ENCODE measurements at places on chromosomes 6 and 20.

GRCh38 chr20:48824830-48825565 lies 2.8 kb downstream of the PREX1 start:
- DNase-seq, result no peak

DNA sequence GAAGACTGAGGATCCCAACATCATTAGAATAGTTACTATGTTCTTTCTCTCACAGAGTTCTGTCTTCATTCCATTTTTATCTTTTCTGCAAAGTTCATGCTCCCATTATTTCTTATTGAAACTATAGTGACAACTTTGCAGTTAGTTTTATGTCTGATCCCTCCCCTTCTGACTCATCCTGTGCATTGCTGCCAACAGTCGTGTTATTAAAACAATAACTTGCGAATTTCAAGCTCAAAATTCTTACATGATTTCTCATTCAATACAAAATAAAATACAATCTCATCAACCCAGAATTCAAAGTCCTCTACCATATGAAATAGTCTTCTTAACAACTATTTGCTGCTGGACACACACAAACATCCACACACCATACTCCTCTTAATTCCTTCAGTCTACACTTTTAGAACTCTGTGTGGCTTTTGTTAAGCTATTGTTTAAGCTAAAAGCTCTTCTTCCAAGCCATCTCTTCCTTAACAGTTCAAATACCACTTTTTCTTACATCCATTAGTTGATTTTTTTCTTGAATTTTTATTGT lies 261.4 kb upstream of the IRAK1BP1 start:
- no peak for DNase-seq

DNA sequence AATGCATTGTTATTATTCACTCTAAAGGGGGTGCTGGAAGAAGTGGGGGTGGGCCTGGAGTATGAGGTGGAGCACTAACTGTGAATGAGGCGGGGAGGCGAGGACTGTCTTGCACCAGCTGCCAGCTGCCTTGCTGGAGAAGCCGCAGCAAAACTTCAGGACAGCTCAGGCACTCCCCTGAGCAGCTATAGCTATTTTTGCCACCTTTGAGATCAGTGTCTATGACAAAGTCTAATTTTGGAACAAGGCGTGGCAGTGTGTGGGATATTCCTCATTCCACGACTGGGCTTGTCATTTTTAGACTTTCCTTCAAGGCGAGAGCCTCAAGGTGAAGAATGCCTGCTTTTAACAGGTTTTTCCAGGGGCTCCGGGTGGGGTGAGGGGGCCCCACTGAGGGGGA lies 143.8 kb downstream of the DOK5 start:
- no peak for DNase-seq

DNA sequence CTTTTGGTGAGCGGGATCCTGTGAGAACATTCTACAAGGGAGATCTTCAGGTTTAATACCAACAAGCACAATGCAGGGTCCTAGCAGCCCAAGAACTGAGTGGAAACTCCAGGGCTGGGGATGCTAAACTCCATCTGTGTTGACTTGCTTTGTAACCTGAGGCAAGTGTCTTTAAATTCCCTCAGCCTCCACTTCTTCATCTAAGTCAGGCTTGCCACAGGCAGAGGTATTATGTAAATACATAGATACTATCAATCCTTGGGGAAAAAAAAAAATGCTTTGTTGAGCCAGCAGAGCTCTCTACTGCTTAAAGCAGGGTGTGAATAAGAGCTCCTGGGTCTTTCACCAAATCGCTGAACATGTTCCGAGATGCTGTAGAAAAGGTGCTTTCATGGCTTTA lies 114.2 kb upstream of the PHACTR1 start:
- DNase-seq, result no peak

DNA sequence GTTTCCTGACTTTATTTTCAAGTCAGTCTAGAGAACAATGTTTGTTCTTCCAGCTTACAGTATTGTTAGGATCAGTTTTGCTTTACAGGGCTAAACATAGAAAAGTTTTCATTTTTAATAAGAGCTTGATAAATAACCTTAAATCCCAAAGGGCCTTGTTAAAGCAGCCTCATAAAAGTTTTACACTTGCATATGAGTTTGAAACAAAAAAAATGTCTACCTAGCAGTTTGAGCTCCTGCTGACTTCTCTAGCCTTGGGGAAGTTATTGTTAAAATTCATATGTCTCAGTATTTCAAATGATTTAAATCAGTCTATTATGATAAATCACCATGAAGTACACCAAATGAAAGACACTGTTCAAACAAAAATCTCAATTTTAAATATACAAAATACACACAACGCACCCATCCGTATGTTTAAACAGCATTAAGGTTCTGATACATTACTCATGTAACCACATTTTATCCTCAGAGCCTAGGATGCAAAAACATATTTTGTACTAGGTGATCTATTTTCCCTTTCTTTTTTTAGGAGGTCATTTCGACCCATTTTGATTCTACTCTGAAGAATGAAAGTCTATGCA lies 87.2 kb downstream of the UBE3D start:
- DNase-seq, result no peak

- DNase-seq, result no peak
These were observed 75.5 kb downstream of the CD164 start for GRCh38 chr6:109306733-109307132.

GRCh38 chr20:64159286-64159680 lies 5.0 kb upstream of the MYT1 start:
- no peak for DNase-seq

- no peak for DNase-seq
These were observed 569.8 kb downstream of the QKI start for GRCh38 chr6:163984124-163984936.

DNA sequence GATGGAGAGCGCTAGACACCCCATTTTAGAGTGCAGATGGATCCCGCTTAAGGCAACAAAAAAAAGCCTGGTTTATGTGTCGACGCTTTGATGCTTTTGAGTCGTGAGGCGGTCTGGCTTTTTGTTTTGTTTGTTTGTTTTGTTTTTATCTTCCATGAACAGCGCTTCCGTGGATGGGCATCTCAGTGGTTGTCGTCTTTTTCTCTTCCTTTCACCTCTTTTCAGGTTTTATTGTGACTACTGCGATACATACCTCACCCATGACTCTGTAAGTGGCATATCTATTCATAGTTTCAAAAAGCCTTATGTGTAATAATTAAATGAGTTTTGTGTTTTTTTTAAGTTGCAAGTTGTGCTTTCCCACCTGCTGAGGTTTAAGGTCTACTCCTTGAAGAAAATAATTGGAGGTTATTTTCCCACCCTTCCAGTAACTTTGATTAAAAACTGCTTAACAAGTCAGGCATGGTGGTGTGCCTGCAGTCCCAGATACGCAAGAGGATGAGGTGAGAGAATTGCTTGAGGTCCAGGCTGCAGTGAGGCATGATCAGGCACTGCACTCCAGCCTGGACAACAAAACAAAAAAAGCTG lies 476 bp downstream of the SNRPC start:
- DNase-seq, result no peak

- no peak for DNase-seq
These were observed 587.5 kb downstream of the CD109 start for GRCh38 chr6:74283532-74283931.

DNA sequence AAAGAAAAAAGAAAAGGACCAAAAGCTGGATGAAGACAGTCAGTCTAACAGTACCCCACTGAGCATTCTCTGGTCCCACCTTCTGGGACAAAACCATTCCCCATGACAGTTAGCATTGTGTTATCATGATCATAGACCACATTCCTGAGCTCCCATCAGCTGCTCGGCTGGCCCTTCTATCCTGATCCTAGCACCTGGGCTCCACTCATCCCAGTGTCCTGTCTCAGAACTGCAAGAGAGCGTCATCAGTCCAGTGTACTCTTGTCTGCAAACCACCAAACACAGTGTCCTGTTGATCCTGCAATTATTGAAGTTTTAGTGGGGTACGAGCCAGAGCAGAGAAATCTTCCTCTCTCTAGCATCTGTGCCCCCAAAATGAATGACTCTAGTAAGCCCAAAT lies 16.0 kb upstream of the TAAR1 start:
- no peak for DNase-seq

- no peak for DNase-seq
These were observed 52.9 kb upstream of the FABP7 start for GRCh38 chr6:122726649-122727048.

DNA sequence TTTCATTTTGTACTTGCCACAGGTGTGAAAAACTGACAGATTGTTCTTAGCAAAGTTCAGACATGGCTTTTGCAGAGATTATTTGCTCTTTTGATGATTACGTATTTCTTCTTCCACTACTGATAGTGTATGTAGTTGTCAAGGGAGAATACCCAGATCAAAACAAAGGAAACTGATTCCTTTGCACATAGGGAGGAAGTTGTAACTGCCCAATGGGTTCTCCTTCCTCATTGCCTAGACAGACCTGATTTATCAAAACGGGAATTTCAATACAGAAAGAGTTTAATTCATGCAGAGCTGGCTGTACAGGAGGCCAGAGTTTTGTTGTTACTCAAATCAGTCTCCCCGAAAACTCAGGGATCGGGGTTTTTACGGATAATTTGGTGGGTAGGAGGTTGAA lies 214.7 kb downstream of the BCAS1 start:
- no peak for DNase-seq

DNA sequence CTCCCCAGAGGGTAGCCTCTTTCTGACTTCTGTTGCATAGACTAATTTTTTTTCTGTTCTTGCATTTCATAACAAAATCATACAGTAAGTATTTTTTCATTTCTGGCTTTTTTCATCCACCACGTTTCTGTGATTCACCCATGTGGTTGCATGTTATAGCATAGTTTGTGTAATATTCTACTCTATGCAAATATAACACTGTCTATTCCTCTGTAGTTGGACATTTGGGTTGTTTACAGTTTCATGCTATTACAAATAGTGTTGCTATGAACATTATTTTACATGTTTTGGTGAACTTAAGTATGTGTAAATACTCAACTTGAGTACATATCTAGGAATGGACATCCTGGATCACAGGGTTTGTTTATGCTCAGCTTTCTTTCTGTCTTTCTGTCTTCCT lies 187.2 kb upstream of the KCNG1 start:
- no peak for DNase-seq

DNA sequence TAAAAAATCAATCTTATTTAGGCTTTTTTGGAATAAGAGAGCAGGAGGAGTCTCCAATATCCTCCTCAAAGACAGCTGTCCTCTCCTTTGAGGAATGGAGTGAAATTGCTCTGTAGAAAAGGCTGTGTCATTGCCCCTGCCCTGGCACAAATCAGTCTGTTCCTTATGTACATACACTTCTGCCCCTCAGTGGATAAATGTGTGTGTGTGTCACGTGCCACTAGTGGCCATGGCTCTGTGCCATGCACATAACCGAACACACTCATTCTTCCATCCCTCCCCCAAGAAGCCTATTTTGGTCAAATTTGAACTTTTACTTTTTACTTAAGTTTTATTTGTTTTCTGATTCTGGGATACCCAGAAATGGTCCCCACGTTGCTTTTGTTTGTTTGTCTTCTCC lies 49.2 kb downstream of the ANKS1A start:
- DNase-seq, result no peak

- DNase-seq, result no peak
These were observed 611.9 kb upstream of the MAN1A1 start for GRCh38 chr6:119961450-119961849.

DNA sequence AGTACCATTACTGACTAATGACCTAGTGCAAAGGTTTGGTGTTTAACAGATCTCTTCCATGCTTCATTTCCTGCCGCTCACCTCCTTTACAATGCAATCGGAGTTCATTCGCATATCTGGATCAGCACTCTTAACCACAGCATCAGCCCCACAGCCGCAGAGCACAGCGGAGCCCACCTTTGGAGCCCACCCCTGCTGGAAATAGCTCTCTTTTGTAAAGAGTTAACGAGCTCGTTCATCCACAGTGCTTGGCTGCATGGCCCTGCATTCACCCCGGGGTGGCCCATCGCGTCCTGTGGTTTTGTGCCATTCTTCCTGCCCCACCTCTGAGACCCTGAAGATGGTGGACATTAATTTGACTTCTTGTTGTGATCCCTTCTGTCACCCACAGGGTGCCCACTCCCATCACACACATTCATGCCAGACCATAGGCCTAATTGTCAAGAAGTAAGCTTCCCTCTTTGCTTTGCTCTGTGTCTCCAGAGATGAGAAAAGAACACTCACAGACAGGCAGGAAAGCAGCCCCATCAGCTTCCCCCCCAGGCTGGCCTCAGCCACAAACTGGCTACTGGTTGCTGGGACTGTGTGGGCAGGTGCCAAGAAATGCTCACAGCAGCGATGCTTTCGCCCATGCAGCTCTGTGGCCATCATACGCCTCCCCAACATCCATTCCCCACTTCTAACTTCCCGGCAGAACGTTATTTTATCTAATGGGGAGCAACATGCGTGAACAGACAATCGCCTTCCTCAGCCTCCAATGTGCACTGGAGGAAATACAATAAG lies 167.0 kb downstream of the LRFN2 start:
- no peak for DNase-seq

DNA sequence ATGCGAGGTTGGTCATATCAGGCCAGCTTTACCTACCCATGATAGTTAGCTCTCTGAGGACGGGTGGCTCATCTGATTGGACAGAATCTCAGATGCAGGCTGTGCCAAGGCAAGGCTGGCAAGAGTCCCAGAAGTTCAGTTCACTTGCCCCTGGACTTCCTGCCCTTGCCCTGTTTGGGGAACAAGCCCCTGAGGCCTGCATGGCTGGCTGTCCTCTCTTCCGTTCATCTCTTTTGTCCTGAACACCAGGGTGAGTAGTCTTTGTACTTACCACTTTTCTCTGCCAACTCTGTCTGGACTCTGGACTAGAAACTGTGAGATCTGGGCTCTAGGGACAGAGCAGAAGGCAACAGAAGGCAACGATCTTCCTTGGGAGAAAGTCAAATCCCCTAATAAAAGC lies 769.9 kb downstream of the QKI start:
- no peak for DNase-seq

DNA sequence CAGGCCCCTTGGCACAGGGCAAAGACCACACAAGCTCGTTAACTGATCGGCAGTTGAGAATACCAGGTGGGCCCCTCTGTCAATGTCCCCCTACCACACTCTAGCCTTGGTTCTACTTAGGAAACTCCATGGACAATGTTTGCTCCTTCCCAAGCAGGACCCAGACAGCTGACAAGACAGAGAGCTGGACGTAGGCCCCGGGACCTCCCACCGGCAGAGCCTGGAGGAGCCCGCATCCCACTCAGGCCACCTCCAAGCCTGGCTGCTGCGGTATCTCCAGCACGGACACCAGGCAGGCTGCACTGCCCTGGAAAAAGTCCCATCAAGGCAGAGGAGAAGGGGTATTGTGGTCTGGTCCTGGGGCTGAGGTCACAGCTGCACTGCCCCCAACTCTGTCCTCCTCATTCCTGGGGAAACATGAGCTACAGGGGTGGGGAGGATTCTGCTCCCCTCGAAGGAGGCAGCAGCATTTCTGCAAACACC lies 6.2 kb upstream of the GRM4 start:
- no peak for DNase-seq

DNA sequence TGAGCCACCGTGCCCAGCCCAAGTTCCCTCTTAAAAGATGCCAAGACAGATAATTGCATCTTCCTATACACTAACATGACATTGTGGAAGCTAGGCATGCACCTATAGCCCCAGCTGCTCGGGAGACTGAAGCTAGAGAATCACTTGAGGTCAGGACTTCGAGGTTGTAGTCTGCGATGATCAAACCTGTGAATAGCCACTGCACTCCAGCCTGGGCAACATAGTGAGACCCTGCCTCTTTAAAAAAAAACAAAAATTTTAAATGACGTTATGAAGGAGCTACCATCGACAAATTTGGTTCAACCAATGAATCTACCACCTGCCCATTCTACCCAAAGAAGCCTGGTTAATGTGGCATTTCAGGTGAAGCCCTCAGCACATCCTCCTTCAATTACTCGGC lies 80.7 kb downstream of the TBC1D7 start:
- no peak for DNase-seq

GRCh38 chr6:169117663-169118062 lies 136.0 kb downstream of the THBS2 start:
- DNase-seq, result no peak

Data from GM19239 (cell line).